Smooth muscle cell of the brain vasculature (primary cell): ENCODE measurements at places on chromosomes 1 and 21.

- DNase-seq: no peak
Measured at GRCh38 chr1:45762291-45762690, 11.8 kb upstream of the IPP start.

- no peak for DNase-seq
Measured at GRCh38 chr1:7171168-7171567, 385.9 kb downstream of the CAMTA1 start.

GRCh38 chr1:12496154-12496961 lies 121.7 kb downstream of the DHRS3 start:
- DNase-seq: no peak

GRCh38 chr1:156420205-156421061 lies 51.4 kb downstream of the RHBG start:
- no peak for DNase-seq

DNA sequence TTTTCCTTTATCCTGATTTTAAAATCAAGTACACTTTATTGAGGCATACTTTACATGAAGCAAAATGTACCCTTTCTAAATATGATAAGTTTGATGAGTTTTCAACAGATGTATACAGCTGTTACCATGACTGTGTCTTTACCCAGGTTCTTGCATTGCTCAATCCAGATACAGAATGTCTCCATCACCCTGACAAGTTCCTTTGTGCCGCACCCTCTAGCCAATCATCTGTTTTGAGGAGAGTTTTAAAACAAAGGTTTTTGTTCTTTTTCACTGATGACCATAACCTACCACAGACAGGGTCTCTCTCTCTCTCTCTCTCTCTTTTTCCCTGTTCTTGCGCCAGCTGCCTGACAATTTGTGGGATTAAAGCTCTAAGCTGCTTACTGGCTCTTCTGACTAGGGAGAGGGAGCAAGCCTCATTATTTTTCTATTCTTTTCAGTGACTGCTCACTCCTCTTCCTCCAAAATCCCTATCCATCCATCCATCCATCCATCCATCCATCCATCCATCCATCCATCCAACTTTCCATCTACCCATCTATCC lies 1.2 kb upstream of the KCNE1 start:
- no peak for DNase-seq

GRCh38 chr1:178733972-178734371 lies 8.9 kb downstream of the RALGPS2 start:
- no peak for DNase-seq

DNA sequence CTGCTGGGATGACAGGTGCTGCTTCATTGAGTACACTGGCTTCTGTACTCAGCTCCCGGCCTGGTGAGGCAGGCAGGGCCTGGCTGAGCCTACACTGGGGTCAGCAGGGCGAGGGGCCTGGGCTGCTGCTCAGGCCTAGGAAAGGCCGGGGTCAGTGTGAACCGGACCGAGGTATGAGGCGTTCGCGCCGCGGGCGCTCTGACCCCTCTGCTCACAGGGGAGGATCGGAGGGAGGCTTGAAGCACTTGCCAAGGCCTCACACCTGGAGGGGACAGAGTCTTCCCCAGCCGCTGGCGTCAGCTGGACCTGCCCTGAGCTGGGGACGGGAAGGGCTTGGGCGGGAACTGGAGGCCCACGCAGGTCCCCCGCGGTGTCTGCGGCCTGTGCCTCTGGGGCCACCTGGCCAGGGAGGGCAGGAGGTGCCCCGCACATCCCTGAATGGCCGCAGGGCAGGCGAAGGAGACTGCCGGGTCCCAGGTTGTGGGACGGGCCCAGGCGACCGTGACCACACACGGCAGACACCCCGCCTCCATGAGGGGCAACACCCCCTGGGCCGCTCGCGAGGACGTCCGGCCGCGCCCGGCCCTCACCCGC lies 466 bp downstream of the PEX10 start:
- DNase-seq: no peak

DNA sequence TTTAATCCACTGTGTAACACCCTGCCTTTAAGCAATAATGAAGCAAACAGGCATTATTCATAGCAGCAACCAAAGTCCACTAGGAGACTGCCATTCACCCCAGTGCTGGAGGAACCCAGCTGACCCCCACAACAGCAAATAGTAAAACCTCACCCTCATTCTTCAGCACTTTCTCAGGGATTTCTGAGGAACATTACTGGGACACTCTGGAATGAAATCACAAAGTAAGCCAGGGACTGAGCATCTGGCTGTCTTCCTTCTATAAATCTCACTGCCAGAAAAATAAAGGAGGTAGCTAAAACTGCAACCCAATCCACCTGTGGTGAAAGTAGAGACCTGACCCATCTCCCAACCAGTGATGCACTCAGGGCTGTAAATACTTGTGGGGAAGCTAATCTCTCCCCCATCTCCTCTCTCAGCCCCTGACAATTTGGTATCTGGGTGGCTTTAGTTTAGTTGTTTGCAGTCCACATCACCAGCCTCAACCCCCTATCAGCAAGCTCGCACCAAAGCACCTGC lies 47.1 kb downstream of the COL6A1 start:
- DNase-seq: no peak

DNA sequence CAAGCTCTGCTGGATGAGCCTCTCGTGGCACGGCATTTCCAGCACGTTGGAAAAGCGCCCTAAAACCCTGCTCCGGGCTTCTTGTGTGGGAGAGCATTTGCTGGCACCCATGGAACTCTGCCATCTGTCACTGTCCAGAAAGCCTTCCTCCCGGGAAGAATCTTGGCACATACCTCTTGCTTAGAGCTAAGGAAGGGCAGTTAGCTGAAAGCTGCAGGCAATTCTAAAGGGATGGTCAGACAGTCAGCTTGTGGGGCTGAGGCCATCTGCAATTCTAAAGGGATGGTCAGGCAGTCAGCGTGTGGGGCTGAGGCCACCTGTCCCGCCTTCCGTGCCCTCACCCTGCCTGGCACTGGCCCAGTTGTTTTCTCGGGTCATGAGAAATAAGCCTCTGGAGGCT lies 139.0 kb upstream of the TMEM51 start:
- no peak for DNase-seq

- DNase-seq: no peak
Measured at GRCh38 chr1:227270554-227270953, 47.7 kb downstream of the CDC42BPA start.

GRCh38 chr21:34105947-34106541 lies 32.7 kb downstream of the MRPS6 start:
- DNase-seq: no peak

DNA sequence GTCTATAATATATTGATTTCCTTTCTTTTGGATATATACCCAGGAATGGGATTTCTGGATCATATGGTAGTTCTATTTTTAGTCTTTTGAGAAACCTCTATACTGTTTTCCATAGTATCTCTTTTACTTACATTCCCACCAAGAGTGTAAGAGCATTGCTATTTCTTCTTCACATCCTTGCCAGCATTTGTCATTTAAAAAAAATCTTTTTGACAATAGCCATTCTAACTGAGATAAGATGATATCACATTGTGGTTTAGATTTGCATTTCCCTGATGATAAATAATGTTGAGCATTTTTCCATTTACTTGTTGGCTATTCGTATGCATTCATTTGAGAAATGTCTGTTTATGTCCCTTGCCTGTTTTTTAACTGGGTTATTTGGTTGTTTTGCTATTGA lies 467.4 kb downstream of the COL11A1 start:
- no peak for DNase-seq

- DNase-seq: no peak
Measured at GRCh38 chr1:153922076-153922971, 448 bp downstream of the GATAD2B start.

DNA sequence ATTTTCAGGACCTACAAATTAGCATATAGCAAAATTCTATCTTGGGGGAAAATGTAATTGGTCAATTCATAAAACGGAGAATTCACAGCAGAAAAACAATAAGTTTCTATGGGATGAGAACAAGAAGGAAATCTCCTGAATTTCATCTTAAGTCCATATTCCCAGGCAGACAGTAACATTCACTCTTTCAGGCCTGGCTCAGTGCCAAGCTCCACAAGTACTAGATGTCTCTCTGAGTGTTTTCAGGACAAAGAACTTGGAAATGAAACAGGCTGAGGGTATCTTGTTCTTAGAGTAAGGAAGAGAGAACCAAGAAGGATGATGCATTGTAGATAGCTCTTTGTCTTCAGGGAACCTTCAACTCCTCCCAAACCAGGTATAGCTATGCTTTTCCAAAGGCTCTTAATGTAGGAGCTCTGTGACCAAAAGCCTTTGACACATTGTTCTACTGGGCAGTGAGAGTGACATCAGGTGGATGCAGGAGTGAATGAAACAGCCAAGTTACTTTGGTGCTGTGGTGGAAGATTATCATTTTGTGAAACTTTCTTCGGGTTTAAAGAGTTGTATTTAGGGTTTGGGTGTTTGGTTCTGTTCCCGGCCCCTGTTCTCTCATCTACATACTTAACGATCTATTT lies 298.3 kb downstream of the GPATCH2 start:
- no peak for DNase-seq

DNA sequence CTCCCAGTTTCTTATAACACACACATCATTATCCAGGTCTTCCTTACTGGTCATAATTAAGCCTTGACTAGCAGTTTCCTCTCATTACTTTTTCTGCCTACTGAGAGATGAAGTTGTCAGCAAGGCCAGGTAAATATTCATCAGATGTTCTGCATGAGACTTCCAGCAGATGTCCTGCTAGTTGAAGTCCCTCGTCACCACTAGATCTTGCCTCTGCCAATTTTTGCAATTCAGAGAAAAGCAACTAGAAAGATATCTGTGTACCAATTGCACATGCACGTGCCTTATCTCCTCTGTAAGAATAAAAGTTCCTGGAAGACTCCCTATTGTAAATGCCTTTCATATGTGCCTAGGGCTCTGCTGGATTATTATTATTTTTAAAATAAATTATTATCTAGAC lies 18.3 kb downstream of the ACKR1 start:
- DNase-seq: no peak

- no peak for DNase-seq
Measured at GRCh38 chr1:12163210-12163609, 3.6 kb upstream of the TNFRSF1B start.

DNA sequence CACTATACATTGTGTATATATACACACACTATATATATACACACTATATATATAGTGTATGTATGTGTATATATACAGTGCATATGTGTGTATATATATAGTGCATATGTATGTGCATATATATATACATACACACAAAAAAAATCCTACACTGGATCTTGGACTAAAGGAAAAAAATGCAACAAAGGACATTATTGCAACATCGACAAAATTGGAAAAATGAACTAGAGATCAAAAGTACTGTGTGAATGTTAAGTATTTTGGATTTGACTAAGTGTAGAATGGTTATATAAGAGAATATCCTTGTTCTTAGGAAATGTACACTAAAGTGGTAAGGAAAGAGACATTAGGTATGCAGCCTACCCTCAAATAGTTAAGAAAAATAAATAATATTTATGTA lies 36.5 kb downstream of the SMYD3 start:
- DNase-seq: no peak

GRCh38 chr1:3551290-3551678 lies 60.0 kb downstream of the MEGF6 start:
- DNase-seq: no peak

- DNase-seq: no peak
Measured at GRCh38 chr1:243942196-243943150, 92.4 kb upstream of the AKT3 start.

DNA sequence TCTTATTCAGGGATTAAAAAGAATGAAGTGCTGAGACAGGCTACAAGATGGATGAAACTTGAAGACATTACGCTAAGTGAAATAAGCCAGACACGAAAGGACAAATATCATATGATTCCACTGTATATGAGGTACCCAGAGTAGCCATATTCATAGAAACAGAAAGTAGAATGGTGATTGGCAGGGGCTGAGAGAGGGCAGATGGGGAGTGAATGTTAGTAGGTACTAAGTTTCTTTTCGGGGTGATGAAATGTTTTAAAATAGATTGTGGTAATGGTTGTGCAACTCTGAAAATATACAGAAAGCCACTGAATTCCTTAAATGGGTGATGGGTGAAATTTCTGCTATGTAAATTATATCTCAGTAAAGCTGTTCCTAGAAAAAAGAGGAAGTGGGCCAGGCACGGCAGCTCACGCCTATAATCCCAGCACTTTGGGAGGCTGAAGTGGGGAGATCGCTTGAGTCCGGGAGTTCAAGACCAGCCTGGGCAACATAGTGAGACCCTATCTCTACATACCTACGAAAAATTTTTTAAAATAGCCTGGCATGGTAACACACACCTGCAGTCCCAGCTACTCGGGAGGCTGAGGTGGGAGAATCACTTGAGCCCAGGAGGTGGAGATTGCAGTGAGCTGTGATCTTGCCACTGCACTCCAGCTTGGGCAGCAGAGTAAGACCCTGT lies 15.9 kb downstream of the SLC27A3 start:
- no peak for DNase-seq

DNA sequence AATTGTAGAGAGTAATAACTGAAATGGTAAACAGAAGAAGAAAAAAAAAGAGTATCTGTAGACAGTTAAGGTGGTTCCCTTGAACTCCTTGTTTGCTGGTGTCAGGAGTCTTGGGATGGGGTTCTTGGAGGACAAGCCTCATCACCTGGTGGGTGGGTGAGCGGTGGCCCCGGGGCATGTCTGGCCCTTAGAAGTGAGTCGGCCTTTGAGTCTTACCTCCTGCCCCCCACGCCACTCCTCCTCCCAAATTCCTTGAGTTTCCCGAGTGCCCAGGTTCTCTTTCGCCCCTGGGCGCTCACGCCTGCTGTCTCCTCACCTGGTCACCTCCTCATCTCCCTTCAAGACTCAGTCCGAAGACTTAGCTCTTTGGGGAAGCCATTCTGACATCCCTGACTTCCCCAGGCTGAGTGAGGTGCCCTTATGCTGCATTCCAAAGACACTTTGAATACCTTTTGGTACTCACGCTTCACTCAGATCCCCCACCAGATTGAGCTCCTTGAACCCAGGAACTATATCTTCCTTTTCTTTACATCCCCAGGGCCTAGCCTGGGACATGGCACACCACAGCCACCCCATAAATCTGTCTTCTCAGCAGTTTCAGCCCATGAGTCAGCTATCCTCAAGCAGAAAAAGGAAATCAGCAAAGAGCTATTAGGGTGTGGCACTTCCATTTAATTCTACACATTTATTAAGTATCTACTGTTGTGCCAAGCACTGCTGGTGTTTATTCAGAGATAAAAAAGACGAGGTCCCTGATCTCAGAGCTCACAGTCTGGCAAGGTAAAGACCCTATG lies 13.5 kb upstream of the IKBKE start:
- no peak for DNase-seq

- no peak for DNase-seq
Measured at GRCh38 chr1:236144033-236144432, 1.7 kb downstream of the GPR137B start.

DNA sequence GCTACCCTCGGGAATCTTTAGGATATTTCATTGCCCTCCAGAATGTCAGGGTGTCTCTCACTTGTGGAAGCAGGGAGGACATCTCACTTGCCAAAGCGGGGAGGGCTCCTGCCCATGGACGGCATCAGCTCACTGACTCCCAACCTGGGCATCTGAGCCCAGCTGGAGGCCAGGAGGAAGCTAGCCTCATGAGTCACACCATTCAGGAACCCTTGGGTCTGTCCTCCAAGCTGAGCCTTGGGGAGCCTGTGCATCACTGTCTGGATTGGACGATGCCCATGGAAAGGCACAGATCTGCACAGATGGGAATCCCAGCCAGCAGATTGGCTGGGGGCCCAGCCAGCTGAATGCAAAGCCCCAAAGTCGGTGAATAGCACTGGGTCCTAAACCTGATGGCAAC lies 25.2 kb downstream of the WNT3A start:
- no peak for DNase-seq
